Anterior cingulate cortex (tissue), 58 donors: ENCODE measurements at places on chromosomes 5 and 9.

DNA sequence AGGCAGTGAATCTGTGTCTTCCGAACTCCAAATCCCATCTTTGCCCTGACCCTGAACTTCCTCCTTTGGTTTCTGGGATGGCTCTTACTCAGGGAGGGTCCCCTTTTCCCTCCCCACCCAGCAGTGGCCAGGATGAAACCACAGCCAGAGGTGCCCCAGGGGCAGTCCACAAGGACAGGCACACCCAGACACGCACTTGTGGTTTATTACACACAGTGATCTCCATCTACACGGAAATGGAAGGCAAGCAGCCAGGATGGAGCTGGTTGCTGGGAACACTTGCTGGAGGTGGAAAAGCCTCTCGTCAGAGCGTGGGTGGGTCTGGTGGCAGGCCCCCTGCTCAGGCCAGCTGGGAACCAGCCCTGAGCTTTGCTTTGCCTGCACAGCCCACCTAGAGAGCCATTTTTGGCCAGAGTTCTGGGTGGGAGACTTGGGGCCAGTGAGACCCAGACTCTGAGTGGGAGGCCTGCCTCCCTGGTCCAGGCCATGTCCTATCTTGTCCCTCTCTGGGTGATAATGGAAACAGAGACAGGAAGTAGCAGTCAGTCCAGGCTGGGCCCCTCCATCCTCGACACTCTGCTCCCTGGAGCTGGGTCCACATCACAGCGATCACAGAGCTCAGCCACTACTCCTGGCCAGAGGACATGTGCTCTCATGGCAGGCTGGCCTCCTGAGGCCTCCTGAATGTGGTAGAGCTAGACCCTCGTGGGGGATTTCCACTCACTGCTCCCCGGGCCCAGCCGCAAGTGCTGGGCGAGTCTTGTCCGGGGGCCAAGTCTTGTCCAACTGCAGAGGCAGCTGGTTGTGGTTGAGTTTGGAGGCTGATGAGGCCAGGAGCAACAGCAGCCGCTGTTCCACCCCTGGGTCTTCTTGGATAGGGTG is 5.1 kb upstream of the PHYKPL start:
- DNase-seq, result no peak

DNA sequence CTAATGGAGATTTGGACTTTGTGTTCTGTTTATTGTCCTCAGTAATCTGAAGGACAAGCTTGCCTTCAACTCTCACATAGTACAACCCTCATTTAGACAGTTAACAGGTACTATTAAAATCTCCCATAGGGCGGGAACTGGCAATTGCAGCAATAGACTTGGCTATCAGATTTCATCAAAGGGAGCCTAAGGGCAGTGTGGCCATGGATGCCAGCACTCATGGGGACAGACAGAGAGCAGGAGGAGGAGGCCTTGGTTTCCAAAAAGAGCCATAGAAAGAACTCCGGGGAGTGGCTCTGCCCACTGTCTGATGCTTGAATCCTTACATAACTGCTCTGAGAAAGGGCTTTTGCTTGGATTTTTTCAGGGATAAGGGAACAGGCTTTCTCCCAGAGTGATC is 6.8 kb downstream of the SLC36A1 start:
- DNase-seq, result no peak

- DNase-seq, result no peak
Measured at GRCh38 chr5:72799721-72800120, 16.7 kb upstream of the TNPO1 start.

DNA sequence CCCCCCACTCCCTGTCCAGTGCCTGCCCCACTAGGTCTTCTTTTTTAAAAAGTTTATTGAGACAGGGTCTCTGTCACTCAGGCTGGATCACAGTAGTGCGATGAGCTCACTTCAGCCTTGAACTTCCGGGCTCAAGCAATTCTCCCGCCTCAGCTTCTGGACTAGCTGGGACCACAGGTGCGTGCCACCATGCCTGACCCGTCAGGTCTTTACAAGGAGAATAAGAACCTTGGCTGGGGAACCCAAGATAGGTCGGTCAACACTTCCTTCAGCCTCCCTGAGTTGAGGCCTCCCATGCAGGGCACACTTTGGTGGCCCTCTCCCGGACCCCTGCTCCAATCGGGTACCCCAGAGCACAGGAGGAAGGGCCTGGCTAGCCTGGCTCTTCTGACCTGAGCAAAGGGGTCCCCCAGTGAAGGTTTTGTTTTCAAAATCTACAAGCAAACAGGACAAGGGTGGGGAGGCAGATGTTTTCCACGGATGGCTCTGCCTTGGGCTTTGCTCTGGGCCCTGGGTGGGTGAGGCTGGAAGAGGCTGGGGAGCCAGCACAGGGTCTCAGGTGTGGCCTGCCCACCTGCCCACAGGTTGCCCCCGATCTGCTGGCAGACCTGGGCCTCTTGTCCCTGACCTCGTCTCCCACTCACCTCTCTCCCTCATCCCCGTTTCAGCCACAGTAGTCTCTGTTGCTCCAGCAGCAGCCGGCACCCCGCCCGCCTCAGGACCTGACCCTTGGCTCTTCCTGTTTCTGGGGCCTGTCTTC is 108.7 kb upstream of the PHYKPL start:
- no peak for DNase-seq

DNA sequence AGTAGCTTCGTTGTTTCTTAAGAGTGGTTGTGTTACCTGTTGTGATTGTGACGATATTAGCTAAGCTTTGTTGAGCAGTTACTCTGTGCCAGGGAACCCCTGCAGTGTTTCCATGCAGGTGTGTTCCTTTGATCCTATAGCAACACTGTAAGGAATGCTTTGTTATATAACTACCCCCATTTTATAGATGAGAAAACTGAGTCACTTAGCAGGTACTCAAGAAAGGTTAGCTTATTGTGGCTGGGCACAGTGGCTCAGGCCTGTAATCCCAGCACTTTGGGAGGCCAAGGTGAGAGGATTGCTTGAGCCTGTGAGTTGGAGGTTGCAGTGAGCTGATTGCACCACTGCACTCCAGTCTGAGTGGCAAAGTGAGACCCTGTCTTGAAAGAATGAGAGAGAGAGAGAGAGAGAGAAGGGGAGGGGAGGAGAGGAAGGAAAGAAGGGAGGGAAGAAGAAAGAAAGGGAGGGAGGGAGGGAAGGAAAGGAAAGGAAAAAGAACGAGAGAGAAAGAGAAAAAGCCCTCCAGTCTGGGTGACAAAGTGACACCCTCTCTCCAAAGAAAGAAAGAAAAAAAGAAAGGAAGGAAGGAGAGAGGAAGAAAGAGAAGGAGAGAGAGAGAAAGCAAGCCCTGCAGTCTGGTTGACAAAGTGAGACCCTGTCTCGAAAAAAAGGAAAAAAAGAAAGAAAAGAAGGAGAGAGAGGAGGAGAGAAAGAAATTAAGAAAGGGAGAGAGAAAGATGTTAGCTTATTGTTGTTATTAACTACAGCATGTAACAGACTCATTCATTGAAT is 85.6 kb upstream of the RARS1 start:
- DNase-seq, result no peak

- DNase-seq, result no peak
Measured at GRCh38 chr5:35001842-35002241, 45.9 kb downstream of the AGXT2 start.

GRCh38 chr9:131240047-131240921 is 36.0 kb downstream of the FAM78A start:
- DNase-seq, result no peak

GRCh38 chr5:93735378-93735777 is 6.0 kb downstream of the POU5F2 start:
- no peak for DNase-seq

- DNase-seq, result peak; percentile 47
Measured at GRCh38 chr9:34547960-34548611, 25.3 kb upstream of the ENHO start.

DNA sequence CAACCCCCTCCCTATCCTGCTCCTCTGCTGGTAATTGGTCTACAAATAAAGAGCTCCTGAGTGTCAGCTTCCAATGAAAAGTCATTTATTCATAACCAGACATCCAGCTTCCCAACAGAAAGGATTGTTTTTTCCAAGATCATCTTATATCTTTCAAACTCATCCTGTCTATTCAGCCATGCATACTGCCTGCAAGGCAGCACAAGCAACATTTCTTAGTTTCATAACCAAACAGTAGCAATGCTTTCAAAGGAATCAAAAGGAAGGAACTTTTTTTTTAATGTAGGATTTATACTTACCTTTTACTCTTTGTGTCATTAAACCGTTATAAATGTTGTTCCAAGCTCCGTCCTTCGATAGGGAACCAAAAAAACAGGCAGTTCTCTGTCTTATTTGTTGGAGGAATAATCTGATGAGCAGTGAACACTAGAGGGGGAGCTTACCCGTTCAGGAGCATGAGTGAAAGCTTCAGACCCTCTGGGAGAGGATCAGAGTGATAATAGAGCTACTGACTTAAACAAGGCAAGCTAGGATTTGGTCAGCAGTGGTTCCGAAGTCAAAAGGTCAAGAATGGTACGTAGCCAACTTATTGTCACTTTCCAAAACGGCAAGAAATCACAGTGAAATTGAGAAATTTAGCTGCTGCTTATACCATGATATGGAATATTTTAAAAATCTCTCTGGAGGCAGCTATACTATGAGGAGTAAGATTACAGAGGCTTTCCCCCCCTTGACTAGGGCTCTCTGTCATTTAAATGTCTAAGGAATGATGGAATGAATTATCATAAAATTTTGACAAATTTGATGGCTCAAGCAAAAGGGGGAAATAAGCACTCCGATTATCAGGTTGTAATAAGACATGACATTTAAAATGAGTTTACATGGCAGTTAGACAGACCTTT is 892.9 kb downstream of the NR2F1-AS1 start:
- DNase-seq, result no peak

GRCh38 chr9:114898741-114899140 is 31.6 kb downstream of the TNFSF8 start:
- DNase-seq, result peak; percentile 2

DNA sequence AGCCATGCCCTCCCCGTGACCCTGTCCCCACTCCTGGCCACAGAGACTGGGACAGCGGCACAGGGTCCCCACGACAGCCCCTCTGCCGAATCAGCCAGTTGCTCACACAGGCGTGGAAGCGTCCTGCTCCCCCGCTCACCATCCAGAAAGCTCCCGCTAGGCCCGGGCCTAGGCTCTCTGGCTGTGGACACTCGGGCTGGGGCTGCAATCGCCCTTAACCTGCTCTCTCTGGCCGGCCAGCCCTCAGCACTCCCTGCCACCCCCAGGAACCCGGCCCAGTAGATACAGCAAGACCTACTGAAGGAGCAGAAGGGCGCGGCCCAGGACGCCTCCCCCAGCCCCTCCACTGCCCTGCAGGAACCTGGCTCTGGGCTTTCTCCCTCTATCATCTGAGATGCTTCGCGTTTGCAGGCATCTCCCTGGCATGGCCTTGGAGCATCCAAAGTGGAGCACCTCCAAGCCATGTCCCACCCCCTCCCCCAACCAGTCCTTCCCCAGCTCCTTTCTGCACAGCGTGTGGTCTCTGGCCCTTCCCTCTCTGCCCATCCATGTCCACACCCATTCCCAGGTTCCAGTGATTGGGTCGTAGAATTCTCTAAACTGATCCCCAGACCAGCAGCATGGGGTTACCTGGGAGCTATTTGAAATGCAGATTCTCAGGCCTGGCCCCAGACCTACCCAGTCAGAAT is 113.7 kb upstream of the LMX1B start:
- no peak for DNase-seq

- DNase-seq, result no peak
Measured at GRCh38 chr9:133100506-133101355, 20.3 kb downstream of the RALGDS start.

- no peak for DNase-seq
Measured at GRCh38 chr5:151885138-151885908, 39.3 kb downstream of the GLRA1 start.

DNA sequence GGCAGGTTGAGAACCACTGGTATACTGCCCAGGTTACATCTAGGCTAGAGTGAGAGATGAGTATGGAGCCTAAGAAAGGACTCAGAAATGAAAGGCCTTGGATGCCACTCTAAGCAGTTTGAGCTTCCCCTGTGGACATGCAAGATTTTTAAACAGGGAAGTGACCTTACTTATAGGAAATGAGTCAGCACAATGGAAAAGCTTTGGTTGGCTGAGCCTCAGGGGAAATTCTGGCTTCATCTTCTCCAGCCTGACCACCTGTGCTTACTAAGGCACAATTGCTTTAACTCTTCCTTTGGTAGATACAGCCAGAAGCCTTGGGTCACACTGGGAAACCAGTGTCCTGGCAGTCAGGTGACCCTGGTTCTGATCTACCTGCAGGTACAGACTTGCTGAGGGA is 380.2 kb upstream of the ZNF462 start:
- no peak for DNase-seq

DNA sequence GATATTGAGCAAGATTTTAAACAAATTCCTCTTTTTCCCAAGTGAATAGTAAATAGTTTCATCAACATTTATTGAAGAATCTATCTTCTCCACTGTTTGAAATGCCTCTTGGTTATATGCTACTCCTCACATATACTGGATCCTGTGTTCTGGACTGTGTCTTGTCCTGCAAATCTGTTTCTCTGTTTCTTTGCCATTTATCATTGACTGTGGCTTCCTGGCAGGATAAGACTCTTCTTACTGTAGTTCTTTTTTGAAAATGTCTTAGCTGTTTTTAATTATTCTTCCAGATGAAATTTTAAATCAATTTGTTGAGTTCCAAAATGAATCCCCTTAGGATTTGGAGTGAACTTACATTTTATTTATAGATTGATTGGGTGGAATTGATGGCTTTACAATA is 27.8 kb downstream of the RALGPS1 start:
- no peak for DNase-seq

- DNase-seq, result no peak
Measured at GRCh38 chr9:134356496-134357470, 30.5 kb downstream of the RXRA start.

- DNase-seq, result no peak
Measured at GRCh38 chr5:148805326-148806290, 20.8 kb upstream of the ADRB2 start.

DNA sequence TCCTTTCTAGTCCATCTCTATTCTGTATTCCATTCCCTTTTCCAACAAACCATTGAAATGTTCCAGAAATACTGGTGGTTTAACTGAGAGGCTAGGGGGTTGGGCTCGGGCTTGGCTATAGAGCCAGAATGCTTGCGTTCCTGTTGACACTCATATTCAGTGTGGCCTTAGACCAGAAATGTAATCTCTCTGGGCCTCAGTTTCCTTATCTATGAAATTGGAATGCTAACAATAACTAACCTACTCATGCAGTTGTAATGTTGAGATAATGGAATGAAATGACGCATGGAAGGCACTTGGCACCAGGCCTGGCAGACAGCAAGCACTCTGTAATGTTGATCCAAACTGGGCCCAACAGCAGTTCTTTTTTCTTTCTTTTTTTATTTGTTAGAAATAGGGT is 26.8 kb downstream of the JADE2 start:
- DNase-seq, result no peak

GRCh38 chr5:28403846-28404245 is 1365.5 kb upstream of the CDH9 start:
- DNase-seq, result no peak

- no peak for DNase-seq
Measured at GRCh38 chr5:126482591-126482990, 59.4 kb downstream of the GRAMD2B start.
